ENCODE measurements at places on chromosomes 6 and 20.

DNA sequence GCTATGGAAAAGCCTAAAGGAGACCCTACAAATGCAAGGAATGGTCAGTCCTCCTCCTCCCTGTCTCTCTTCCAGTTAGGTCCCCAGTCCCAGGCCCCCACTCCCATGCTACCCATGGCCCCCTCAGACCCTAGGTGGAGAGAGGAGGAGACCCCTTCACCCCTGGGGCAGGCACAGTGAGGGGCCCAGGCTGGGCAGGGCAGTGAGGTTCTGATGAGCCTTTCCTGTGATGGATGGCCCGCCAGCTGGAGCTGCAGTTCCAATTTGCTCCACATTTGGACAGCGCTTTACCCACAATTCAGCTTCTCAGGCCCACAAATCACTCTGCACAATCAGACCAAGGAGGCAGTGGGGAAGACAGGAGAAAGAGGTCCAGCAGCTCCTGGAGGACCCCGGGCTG lies 37.3 kb upstream of the MLN start:
- no peak for DNase-seq

GRCh38 chr20:9359561-9360308 lies 154.7 kb upstream of the LAMP5 start:
- peak; percentile 62 for DNase-seq

DNA sequence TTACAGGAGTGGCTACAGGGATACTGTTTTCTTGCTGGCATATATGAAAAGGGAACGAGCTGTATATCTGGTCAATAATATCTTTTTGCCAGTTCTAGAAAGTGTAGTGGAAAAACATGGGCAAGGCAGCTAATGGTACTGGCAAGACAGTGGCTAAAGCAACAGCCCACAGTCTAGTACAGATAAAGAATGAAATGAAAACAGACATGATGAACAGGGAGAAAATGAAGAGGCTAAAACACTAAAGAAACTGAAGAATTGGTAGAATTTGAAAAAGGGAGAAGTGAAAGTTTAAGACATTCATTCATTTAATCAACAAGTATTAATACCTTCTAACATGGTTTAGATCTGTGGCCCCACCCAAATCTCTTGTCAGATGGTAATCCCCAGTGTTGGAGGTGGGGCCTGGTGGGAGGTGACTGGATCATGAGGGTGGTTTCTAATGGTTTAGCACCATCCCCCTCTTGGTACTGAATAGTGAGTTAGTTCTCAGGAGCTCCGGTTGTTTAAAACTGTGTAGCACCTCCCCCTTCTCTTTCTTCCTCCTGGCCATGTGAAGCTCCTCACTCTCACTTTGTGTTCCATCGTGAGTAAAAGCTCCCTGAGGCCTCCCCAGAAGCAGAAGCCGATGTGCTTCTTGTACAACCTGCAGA lies 18.1 kb downstream of the FAM184A start:
- no peak for DNase-seq

DNA sequence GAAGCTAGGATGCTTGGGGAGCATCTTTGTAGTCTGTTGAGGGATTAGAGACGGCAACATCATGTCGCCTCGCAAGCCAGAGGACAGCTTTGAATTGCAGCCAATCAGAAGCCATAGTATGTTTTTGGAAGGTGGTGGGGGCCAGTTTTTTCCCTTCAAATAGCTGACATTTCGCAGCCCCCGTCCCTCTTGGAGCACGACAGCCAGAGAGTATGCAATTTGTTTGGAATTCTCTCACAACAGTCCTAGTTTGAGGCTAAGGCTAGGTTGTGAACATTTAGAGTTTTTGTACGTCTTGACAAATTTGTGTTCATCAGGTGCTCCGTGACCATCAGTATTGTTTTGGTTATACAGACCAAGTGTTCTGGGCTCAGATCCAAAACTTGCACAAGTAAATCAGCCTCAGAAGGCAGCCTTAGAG lies 83.3 kb downstream of the PLCB1 start:
- no peak for DNase-seq

- peak; percentile 27 for DNase-seq
These were observed 28.7 kb upstream of the TXNDC5 start for GRCh38 chr6:7939184-7939863.

GRCh38 chr6:24513602-24514001 lies 18.8 kb downstream of the ALDH5A1 start:
- DNase-seq: no peak

DNA sequence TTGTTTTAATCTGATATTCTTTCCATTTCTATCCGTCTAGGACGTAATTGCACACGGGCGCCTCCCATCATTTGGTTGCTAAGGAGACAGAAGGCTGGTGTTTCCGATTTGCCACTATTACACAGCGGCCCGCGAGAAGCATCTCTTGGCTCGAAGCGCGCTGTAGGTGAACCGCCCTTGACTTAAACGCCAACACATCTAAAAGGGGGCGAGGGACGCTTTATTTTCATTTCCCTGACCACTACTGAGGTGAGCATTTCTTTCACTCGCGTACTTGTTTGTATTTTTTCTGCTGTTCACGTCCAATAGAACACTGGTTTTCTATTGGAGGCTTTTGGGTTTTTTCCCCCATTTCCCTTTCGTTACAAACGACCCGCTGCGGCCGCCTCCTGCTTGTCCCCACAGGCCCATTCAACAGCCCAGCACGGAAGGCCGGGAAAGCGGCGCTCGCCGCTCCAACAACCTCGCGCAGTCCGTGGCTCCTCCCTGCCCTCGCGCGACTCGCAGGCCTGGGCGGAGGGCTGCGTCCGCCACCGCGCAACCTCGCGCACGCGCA lies 505 bp upstream of the WRNIP1 start:
- peak; percentile 67 for DNase-seq

DNA sequence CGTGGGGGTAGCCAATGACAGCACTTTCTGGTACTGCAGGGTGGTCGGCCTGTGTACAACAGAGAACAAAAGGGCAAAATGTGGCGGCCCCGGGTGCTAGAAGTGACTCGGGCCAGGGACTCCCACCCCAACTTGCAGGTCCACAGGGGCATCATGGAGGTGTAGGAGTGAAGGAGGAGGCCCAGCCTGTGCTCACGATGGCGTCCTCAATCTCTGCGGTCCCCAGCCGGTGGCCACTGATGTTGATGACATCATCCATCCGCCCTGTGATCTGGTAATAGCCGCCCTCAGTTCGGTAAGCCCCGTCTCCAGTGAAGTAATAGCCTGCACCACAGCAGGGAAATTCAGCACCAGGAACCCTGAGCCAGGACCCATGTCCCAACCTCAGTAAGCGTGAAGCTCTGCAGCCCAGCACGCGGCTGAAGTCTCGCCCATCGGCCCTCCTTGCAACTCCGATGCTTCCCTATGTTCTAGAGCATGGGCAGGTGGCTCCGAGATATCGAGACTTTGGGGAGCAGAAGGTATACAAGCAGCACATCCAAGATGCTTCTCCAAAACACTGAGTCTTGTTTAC lies 20.2 kb upstream of the APMAP start:
- DNase-seq: no peak

DNA sequence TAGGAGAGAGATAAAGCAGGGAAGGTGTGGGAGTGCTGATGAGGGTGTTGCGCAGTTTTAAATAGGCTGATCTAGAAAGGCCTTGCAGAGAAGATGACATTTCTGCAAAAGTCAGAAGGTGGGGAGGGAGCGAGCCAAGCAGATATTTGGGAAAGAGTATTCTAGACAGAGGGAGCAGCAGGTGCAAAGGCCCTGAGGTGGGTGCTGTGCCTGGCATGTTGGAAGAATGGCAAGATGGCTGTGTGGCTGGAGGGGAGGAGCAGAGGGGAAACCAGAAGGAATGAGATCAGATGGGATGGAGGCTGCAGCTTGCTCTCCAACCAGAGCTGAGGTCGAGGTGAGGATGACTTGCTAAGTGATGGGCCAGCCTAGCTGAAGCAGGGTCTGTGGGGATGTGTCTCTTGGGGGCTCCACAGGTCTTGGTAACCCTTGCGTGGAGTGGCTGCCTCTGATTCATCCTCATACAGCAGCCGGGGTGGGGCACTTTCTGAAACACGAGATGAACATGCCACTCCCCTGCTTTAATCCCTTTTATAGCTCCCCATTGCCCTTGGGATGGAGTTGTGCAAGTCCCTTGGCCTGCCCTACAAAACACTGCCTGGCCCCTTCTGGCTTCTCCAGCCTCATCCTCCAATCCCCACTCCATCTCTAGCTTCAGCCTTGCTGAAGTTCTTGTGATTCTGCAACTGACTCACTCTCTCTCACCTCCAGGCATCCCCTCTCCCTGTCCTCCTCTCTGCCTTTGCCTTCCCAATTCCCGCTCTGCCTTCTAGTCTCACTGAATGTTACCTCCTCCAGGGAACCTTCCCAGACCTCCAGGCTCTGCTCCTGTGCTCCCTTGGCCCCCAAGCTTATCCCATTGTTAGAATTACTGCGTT lies 94.1 kb downstream of the CDH22 start:
- DNase-seq: peak; percentile 26

All from myocyte (in vitro differentiated cells).